ENCODE measurements at places on chromosomes 1 and 21. TPM values are rescaled to one million over a fixed set of nuclear protein-coding genes. Genes with fewer than 3 reads are reported as not detected.

GRCh38 chr1:30043731-30044408 lies 679.5 kb downstream of the MATN1 start:
- no peak for DNase-seq

DNA sequence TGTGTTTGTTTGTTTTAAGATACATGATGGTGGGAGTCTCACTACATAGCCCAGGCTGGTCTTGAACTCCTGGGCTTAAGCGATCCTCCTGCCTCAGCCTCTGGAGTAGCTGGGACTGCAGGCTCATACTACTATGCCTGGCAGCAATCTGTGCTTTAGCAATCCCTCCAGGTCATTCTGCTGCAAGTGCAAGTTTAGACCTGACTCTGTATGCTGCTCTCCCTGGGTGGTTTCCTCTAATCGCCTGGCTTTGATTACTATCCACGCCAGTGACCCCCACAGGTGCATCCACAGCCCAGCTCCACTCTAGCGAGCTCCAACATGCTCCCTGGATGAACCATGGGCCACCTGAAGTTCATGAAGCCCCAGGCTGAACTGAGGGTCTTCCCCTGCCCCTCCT lies 15.5 kb upstream of the PABPC4 start:
- no peak for DNase-seq

GRCh38 chr1:203509135-203509534 lies 15.2 kb downstream of the OPTC start:
- no peak for DNase-seq

- DNase-seq, result no peak
Measured at GRCh38 chr21:25107708-25108107, 499.6 kb downstream of the MRPL39 start.

DNA sequence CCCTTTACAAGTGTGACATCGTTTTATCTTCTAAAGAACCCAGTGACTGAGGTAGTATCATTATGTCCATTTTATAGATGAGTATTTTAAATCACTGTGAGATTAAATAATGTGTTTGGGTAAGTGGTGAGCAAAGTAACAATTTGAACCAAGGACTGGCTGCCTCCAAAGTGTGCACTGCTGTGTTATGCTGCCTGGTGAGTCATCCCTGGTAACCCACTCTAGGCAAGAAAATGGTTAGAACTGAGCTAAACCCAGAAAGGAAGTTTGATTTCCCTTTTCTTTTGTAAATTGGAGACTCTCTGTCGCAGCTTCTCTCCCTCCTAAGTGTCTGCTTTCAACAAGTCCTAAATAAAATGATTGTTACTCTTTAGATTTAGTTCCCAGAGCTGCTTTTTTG lies 342.8 kb upstream of the KAZN start:
- no peak for DNase-seq

DNA sequence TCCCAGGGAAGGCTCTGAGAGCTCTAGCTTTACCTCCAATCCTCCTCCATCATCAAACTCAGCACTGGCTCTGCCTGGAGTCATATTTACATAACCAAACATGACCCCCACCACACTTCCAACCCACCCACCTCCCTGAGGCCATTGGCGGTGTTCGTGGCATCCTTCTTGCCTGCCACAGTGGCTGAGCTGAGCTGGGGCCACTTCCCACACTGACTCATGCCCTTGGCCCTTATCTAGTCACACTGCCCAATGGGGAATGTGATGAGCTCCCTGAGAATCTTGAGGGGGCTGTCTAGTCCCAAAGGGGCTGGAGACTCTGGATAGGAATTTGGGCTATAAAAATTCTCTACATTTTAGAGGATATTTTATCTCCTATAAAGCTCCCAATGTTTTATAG lies 230.9 kb upstream of the IRF2BP2 start:
- no peak for DNase-seq

DNA sequence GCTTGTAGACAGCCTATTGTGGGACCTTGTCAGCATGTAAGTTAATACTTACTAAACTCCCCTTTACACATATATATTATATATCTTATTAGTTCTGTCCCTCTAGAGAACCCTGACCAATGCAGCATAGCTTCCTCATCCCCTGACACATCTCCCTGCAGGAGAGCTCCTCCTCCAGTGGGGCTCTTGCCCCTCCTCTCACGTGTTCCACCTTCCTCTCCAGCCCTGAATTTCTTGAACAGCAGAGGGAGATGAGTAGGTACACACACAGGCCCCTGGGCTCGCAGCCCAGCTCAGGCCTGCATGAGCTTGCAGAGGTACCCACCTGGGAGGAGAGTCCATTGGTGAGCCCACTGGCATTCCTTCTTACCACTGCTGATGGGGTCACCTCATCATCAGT lies 27.3 kb upstream of the GOLT1A start:
- DNase-seq, result no peak

GRCh38 chr1:154863315-154864174 lies 6.5 kb downstream of the KCNN3 start:
- DNase-seq, result no peak

GRCh38 chr1:78549331-78549730 lies 58.6 kb downstream of the PTGFR start:
- DNase-seq, result no peak

DNA sequence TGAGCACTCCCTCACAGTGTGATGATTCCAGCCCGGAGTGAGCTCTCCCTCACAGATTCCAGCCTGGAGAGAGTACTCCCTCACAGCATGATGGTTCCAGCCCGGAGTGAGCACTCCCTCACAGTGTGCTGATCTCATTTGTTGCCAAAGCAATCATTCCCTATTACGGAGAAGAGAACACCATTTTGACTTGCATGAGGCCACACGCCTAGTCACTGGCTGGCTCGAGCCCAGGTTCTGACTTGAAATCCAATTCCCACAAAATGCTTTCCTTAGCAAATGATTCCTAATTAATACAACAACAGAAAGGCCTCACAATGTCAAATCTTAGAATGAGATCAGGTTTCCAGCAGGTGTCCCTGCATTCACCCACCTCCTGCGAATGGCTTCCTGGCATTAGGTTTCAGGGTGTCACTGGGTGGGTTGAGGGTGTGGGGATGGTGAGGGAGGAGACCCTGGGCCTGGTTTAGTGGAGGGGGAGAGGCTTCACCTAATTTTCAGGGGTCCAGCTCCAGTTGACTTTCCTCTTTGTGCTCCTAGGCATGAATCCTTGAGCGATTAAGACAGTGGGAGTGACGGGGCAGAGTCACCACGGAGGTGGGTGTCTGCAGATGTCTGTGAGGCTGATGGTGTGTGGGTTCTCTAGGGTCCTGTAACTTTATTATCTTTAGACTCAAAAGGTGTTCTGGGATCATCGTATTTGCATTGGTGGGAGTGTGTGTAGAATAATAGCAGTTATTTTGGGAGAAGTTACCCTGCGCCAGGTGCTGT lies 158.5 kb downstream of the KCNJ6 start:
- DNase-seq, result no peak

GRCh38 chr21:25115021-25115420 lies 492.3 kb downstream of the MRPL39 start:
- no peak for DNase-seq

DNA sequence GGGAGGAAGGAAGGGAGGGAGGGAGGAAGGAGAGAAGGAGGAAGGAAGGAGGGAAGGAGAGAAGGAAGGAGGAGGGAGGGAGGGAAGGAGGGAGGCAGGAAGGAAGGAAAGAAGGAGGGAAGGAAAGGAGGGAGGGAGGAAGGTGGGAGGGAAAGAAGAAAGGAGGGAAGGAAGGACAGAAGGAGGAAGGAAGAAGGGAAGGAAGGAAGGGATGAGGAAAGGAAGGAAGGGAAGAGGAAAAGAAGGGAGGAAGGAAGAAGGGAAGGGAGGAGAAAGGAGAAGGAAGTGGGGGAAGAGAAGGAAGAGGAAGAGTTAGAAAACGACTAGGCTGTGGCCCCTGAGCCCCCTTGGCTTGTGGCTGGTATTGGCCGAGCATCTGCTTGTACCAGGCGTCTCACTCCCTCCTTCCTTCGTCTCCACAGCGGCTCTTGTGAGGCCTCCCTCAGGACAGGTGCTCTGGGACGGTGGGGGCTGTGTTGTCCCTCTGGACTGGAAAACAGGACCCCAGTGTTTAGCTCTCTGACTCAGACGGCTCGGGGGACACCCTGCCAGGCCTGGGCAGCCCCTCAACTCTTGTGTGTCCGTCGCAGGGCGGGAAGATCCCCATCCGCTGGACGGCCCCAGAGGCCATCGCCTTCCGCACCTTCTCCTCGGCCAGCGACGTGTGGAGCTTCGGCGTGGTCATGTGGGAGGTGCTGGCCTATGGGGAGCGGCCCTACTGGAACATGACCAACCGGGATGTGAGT lies 36.2 kb upstream of the C1QA start:
- no peak for DNase-seq

DNA sequence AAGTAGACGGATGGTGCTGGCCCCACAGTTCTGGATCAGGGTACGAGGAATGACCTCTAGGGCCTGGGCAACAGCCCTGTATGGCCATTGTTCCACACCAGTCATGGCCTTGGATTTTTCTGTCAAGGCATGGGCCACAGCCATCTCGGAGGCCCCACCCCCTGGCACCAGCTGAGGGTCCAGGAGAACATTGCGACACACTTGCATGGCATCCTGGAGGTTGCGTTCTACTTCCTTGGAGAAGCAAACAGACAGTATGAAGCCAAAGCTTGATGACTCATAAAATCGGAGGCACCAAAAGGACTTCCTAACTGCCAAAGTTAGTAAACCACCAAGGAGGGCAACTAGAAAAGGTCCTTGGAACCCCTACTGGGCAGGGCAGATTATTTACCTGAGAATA lies 11.9 kb upstream of the VHLL start:
- no peak for DNase-seq

GRCh38 chr1:180267211-180267561 lies 37.1 kb downstream of the LHX4 start:
- DNase-seq, result no peak

- no peak for DNase-seq
Measured at GRCh38 chr1:241825581-241825980, 22.4 kb upstream of the EXO1 start.

DNA sequence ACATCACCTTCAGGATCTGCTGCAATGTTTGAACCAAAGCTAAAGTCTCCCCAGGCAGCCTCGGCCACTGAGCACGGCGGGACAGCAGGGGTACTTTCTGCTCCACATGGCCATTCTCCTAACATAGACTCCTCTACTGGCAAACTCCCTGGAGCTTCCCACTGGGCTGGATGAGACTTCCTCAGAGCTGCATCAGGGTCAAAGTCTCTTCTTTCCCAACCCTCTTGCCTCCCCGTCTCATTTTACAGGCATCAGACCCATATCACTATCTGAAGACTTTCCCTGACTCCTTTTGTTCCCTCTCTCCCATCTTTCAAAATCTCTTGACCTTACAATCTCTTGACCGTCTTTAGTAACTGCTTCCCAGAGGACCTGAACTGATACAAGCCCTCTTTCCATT lies 42.2 kb upstream of the KIRREL1 start:
- DNase-seq, result no peak

GRCh38 chr21:42906233-42906632 lies 13.1 kb downstream of the NDUFV3 start:
- DNase-seq, result no peak

DNA sequence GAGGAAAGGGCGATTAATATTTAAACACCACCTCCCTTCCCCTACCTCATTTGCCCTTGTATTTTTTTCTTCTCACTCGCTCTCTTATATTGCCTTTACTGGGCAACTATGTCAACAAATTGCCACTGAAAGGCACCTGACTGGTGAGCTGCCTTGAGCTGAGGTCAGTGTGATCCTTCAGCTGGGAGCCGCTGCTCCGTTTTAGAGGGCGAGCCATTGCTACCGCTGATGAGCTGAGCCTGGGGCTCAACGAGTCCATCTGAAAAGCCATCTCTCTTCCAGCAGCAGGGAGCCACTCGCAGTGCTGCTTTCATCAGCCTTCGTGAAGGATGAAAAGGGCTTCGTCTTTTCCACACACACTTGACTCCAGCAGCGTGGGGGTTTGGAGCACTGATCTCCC lies 108.0 kb upstream of the KIF26B start:
- DNase-seq, result no peak

DNA sequence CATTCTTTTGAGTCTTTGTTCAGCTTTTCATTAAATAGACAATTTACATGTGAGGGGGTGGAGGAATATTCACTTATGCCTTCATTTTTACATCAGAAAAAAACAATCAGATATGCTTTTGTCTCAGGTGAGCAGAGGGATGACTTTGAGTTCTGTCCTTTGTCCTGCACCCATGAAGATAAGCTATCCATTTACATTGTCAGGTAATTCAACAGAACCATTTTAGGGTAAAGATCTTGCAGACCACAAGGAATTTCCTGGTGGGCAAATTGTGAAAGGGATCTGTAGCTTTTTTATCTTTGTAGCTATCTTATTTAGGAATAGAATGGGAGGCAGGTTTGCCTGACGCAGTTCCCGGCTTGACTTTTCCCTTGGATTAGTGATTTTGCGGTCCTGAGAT lies 242.7 kb upstream of the IRF2BP2 start:
- DNase-seq, result no peak

DNA sequence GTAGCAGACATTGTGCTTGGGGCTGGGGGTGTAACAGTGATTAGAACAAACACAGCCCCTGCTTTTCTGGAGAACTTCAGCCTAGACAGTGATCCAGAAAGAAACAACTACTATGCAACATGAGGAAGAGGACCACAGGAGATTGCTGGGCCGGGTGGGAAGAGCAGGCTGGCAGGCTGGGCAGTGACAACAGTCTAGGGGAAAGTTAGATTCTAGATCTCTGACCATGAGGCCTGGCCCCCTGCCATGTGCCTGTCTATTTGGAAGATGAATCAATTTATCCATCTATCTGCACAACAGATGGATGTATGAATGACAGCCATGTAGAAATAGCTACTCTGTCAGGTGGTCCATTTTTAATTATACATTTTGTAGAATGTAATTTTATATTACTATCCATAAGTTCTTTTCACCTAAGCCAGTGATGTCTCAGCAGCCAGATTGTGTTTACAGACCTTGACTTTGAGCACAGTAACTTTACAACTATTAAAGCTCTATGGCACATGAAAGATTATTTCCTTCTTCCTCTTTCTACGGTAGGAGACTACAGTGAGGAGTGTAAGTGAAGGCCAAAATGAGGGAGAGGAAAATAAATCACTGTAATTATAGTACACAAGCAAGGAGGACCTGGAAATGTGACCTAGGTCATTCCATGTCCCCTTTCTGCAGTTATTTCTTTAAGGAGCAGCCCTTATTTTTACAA lies 15.5 kb downstream of the CLIC6 start:
- no peak for DNase-seq

- peak; percentile 97 for DNase-seq
Measured at GRCh38 chr1:112715264-112716053, at the start of gene PPM1J. Gene PPM1J (minus strand): TSS chr1:112715332. CDS start chr1:112715301, 31 bp downstream.

OR2L13 gene
- not detected for total RNA-seq

AIM2 gene
- total RNA-seq, result 4.2 TPM

MARK1 gene
- total RNA-seq, result not detected

SLAMF7 gene
- total RNA-seq, result 13.4 TPM

TAS1R1 gene
- total RNA-seq, result not detected

GCSAML gene
- total RNA-seq, result not detected

LCE3E gene
- not detected for total RNA-seq

C1orf226 gene
- total RNA-seq, result not detected

MAP3K21 gene
- 0.84 TPM for total RNA-seq

FAM3B gene
- total RNA-seq, result not detected

FCRL1 gene
- not detected for total RNA-seq

Measured in activated CD4-positive, alpha-beta T cell treated with anti-CD3 and anti-CD28 coated beads, Interleukin-2, amount 10 ng/mL, durations not matched to agents 7 days and 5 days (primary cell).